ENCODE measurements at places on chromosomes 5 and 9. TPM values are rescaled to one million over a fixed set of nuclear protein-coding genes. Genes with fewer than 3 reads are reported as not detected.
A peak's percentile ranks its signal among the peaks of the same experiment; 100 is the strongest.

The CCDC192 gene
- total RNA-seq = not detected

The PCDHGA2 gene
- total RNA-seq = 0.17 TPM

The FOXD4L3 gene
- total RNA-seq = not detected

The C9orf50 gene
- not detected for total RNA-seq

The RLN2 gene
- 1.1 TPM for total RNA-seq

The FIBCD1 gene
- total RNA-seq = not detected

DNA sequence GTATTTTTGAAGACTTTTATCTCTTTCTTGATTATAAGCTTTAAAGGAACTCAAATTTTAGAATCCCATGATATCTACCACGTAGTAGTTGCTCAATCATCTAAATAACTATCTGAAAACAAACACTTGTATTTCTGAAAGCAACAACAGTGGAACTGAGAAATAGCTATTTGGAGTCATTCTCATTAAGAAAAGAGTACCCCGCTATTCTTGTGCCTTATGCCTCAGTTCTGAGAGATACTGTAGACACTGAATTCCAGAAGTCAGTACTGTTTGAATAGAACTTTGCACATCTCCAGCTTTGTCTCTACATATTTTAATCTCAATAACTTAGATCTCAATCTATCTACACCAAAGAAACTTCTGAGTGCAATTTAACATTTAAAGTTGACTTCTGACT is 11.4 kb downstream of the CHD1 start:
- DNase-seq = no peak
- peaks cover 49% of the 10 kb centered on the region for H3K36me3 ChIP-seq
- H3K4me3 ChIP-seq = no peak overlapping the region
- H3K27me3 ChIP-seq = no peaks in the 10 kb centered on the region
- peaks cover 70% of the 10 kb centered on the region for H3K4me1 ChIP-seq

GRCh38 chr9:107982745-107983144 is 493.2 kb upstream of the KLF4 start:
- H3K36me3 ChIP-seq = no peaks in the 10 kb centered on the region
- H3K27ac ChIP-seq = no peak overlapping the region
- H3K4me3 ChIP-seq = no peak overlapping the region
- DNase-seq = no peak
- no peaks in the 10 kb centered on the region for H3K27me3 ChIP-seq

DNA sequence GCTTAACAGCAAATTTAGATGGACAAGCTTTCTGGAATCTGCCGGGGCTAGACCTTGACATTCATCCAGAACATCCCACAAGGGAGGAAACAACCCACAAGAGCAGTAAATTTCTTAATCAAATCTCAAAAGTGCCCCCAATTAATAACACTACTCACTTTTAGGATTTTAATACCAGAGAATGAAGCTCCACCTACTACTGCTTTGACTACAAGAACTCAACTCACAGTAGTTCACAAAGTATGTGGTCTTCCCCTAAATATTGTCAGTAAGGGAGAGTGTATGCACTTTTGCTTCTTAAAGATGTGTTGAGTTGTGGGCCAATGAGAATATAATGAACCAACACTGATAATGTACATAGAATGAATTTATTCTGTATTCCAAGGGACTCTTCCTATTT is 94.7 kb downstream of the EBF1 start:
- DNase-seq = no peak
- no peak overlapping the region for H3K27ac ChIP-seq
- H3K27me3 ChIP-seq = peaks cover 21% of the 10 kb centered on the region
- H3K36me3 ChIP-seq = no peaks in the 10 kb centered on the region
- no peak overlapping the region for H3K4me3 ChIP-seq

GRCh38 chr9:20242510-20243189 is 379.6 kb downstream of the MLLT3 start:
- H3K27me3 ChIP-seq = peaks cover 2% of the 10 kb centered on the region

DNA sequence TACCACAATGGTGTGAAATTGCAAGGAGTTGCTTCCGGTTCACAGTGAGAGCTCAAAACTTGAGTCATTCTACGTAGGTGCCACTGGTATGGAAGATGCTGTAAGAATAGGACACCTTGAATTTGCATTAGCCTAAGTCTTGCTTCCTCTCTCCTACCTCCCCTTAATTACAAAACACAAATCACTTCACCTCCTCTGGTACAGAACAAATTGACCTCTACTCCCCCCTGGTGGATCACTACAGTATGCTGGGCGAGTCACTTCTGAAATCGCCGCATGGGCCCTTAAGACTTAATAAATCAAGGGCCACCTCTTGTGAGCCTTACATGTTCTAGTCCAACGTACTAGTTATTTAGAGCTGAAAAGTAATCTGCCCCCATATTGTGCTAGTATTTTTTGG is 145.3 kb upstream of the SMARCA2 start:
- H3K4me1 ChIP-seq = no peaks in the 10 kb centered on the region
- H3K36me3 ChIP-seq = no peaks in the 10 kb centered on the region
- no peak overlapping the region for H3K27ac ChIP-seq
- peaks cover 48% of the 10 kb centered on the region for H3K27me3 ChIP-seq
- no peak overlapping the region for H3K4me3 ChIP-seq

DNA sequence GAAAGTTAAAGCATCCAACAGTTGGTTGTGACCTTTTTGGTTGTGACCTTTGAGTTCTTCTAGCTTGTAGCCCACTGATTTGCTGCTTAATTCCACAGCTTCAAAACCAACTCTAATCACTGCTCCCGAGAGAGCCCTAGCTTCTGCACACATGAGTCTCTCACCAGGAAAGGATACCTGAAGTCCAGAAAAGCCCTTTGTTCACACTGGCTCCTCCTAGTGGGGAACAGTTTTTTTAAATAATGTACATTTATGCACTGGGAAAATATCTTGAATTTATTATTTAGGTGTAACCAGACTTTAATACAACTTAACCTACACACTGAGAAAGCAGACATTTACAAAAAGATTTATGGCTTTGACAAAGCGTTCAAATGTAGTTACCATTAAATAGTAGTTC is 120.2 kb upstream of the CCDC152 start:
- no peak overlapping the region for H3K4me3 ChIP-seq
- DNase-seq = no peak
- H3K36me3 ChIP-seq = no peaks in the 10 kb centered on the region
- peaks cover 2% of the 10 kb centered on the region for H3K27me3 ChIP-seq
- H3K27ac ChIP-seq = no peak overlapping the region
- no peaks in the 10 kb centered on the region for H3K4me1 ChIP-seq

GRCh38 chr9:96858018-96858573 is 3.8 kb upstream of the ZNF782 start:
- peaks cover 3% of the 10 kb centered on the region for H3K36me3 ChIP-seq
- peaks cover 21% of the 10 kb centered on the region for H3K27me3 ChIP-seq
- no peak for DNase-seq
- H3K4me1 ChIP-seq = peaks cover 29% of the 10 kb centered on the region
- H3K4me3 ChIP-seq = no peak overlapping the region
- no peak overlapping the region for H3K27ac ChIP-seq

DNA sequence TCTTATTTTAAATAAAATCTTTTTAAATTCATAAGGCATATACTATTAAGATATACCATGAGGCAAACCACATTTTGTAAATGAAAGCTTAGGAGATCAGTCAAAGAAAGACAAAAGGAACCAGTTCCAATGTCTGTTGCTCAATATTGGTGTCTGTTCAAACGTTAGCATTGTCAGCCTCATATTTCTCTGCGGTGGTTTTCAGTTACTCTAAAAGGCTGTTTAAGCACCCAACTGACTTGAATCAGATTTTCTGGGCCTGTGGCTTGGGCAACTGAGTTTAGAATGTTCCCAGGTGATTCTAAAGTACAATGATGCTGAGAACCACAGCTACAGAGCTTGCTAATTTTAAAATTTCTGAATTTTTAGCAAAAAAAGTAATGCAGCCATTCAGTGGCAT is 166.3 kb upstream of the KIF2A start:
- H3K27ac ChIP-seq = no peak overlapping the region
- H3K4me3 ChIP-seq = no peak overlapping the region
- no peaks in the 10 kb centered on the region for H3K4me1 ChIP-seq

GRCh38 chr5:154394307-154394706 is 51.5 kb upstream of the SAP30L start:
- no peaks in the 10 kb centered on the region for H3K27me3 ChIP-seq
- no peak overlapping the region for H3K4me3 ChIP-seq
- H3K27ac ChIP-seq = no peak overlapping the region
- no peak for DNase-seq
- H3K36me3 ChIP-seq = peaks cover 35% of the 10 kb centered on the region

DNA sequence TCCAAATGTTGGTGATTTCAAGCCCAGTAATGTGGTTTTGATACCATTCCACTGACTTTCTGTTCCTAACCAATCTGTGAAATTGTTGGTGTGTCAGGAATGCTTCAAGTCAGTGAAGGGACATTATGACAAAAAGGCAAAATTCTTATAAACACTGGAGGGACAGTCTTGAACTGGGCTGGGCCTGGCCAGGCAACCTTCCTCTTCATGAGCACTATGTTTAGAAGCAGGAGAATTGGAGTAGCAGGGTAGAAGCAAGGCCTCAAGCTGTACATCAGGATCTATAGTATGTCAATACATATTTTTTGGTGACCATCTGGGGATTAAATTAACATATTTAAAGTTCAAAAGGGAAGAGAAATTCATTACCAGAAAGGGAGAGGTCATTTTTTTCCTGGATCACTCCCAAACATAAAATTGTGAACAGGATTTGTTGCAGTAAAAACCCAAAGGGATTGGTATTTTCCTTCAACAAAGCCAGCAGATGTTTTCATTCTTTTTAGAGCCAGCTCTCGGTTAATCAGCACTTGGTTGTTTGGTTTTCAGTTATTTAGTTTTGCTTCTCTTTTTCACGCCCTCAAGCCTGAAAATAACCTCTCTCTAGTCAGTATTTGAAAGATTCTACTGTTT is 77.9 kb upstream of the PIK3R1 start:
- peaks cover 5% of the 10 kb centered on the region for H3K4me1 ChIP-seq
- no peak for DNase-seq
- peaks cover 2% of the 10 kb centered on the region for H3K27me3 ChIP-seq
- H3K36me3 ChIP-seq = no peaks in the 10 kb centered on the region
- H3K4me3 ChIP-seq = no peak overlapping the region

- peaks cover 46% of the 10 kb centered on the region for H3K4me1 ChIP-seq
- H3K4me3 ChIP-seq = peak overlapping the region; percentile 96
- DNase-seq = no peak
- peaks cover 13% of the 10 kb centered on the region for H3K36me3 ChIP-seq
- peak overlapping the region; percentile 85 for H3K27ac ChIP-seq
Observed at GRCh38 chr9:125142560-125143376, 560 bp downstream of the SCAI start.

DNA sequence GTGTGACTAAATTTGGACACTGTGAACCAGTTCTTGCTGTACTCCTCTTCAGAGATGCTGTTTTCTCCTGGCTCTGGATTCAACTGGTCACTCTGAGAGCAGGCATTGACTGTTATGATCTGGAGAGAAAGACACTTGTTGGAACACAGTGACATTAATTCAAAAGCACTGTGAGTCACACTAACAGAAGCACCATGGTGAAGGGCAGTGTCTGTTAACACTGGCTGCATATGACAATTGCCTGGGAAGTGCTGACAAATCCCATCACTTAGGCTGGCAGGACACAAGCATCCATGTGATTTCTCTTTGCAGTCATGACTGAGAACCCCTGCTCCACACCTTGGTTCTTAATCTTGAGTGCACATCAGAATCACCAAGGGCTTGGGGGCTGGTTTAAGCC is 132.4 kb downstream of the TRPM6 start:
- peaks cover 14% of the 10 kb centered on the region for H3K27me3 ChIP-seq
- H3K27ac ChIP-seq = no peak overlapping the region
- no peak overlapping the region for H3K4me3 ChIP-seq

- no peak for DNase-seq
- H3K4me3 ChIP-seq = no peak overlapping the region
- no peaks in the 10 kb centered on the region for H3K27me3 ChIP-seq
- no peaks in the 10 kb centered on the region for H3K36me3 ChIP-seq
Observed at GRCh38 chr5:93717162-93717561, 24.2 kb downstream of the POU5F2 start.

- H3K4me3 ChIP-seq = no peak overlapping the region
- no peak for DNase-seq
- no peaks in the 10 kb centered on the region for H3K4me1 ChIP-seq
Observed at GRCh38 chr5:112555691-112556090, 136.6 kb upstream of the EPB41L4A start.

Measured in activated T-helper 1 cell treated with anti-CD3 and anti-CD28 coated beads, Interleukin-12 subunit alpha, Interleukin-12 subunit beta, Interleukin-2, Interleukin-4 antibody, amounts not matched to agents 30 ng/mL and 10 ng/mL and 1 ng/mL, durations not matched to agents 14 hours and 24 hours and 36 hours (primary cell).